ENCODE measurements at places on chromosomes 13 and 19. TPM values are rescaled to one million over a fixed set of nuclear protein-coding genes. Genes with fewer than 3 reads are reported as not detected.

ATP8A2 gene
- total RNA-seq: not detected

C1QTNF9 gene
- not detected for total RNA-seq

PLIN4 gene
- total RNA-seq: 0.07 TPM

SPPL2B gene
- total RNA-seq: 479 TPM

VAV1 gene
- total RNA-seq: 104 TPM

TEAD2 gene
- 12.0 TPM for total RNA-seq

ZMYM5 gene
- 23.0 TPM for total RNA-seq

PSG6 gene
- total RNA-seq: not detected

FCGBP gene
- total RNA-seq: 22.9 TPM

ZNF208 gene
- total RNA-seq: 11.4 TPM

- no peak for DNase-seq
Measured at GRCh38 chr13:99792079-99792921, 179.3 kb downstream of the ZIC5 start.

GRCh38 chr13:20174656-20175405 is 14.0 kb upstream of the GJA3 start:
- DNase-seq: peak; percentile 60

GRCh38 chr19:39498798-39499642 is at the start of gene DLL3:
Gene DLL3 (plus strand): TSS chr19:39498947. CDS start chr19:39498975, 28 bp downstream.
- peak; percentile 55 for DNase-seq

GRCh38 chr13:111076155-111077013 is 38.7 kb upstream of the ARHGEF7 start:
- no peak for DNase-seq

- DNase-seq: no peak
Measured at GRCh38 chr13:29917650-29918049, 67.2 kb upstream of the UBL3 start.

DNA sequence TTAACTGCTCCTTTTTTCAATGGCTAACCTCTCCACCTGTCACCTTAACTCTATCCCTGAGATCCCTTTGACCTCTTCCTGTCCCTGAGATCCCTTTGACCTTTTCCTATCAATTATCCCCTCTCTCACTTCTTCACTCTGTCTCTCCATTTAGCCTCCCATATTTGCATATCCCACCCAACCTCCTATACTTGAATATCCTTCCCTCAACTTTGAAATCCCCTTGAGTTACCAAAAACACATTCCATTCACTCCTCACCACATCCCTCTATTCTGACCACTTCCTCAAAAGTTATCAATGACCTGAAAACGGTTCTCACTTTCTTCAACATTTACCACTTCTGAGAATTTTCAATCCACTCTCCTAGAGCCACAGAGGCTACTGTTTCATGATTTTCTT is 3.0 kb downstream of the MYCBP2 start:
- DNase-seq: peak; percentile 40

- peak; percentile 83 for DNase-seq
Measured at GRCh38 chr19:8001995-8002849, 3.2 kb downstream of the ELAVL1 start.

DNA sequence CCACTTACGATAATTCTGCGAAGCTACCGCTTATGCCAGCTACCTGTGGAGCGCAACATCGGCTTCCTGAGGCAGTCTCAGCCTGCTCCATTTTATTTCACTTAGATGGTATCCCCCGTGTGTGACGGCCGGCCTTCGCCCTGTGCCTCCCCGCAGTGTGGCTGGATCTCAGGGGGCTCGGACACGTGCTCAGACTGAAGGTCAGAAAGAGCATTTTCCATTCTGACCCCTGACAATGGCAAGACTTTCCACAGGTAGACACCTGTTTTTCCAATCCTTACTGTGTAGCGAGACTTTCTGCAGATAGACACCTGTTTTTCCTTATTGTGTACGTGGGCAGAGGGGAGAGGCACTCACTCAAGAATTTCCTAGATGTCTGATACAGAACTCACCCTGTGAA is 52.7 kb downstream of the ATP11A start:
- DNase-seq: no peak

DNA sequence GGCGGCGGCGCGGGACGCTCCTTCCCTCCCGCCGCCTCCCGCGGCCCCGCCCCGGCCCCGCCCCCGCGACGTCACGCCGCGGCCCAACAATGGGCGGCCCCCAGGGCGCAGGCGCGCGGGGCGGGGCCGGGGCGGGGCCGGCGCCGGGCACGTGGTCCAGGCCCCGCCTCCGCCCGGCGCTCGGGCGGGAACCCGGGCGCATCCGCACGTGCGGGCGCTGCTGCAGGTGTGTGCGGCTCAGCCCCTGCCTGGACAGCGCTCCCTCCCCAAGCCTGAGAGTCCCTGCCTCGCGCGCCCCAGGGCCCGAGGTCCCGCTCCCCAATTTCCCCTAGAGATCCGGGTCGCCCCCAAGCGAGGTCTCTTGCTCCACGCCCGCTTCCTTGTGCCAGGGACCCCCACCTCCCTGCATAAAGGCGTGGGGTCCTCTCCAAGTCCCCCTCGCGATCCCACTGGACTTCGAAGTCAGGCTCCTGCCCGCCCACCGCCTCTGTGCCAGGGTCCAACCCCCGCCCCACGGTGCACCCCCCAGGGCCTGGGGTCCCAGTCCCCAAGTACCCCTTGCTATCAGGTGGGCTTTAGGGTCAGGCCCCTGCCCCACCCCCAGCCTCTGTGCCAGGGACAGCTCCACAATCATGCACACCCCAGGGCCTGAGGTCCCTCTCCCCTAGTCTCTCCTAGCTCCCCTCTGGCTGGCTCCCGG is at the start of gene MEX3D:
MEX3D (minus strand) TSS at position 6 of the 700 bp plus-strand sequence. CDS start 267 bp downstream, outside the sequence.
- DNase-seq: peak; percentile 90

DNA sequence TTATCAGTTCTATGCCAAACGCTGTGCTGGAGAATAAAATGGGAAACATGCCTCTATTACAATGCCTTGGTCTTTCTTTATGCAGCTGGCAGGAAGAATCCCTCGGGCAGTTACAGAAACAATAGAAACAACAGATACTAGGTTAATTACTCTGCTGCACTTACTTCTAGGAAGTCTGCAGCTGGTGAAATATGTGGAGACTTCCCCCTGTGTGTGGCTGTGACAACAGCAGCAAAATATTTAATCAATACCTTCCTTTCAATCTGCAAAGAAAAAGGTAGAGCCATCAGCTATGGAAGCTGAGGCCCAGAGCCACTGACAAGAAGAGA is 9.9 kb downstream of the STOML3 start:
- DNase-seq: no peak

- no peak for DNase-seq
Measured at GRCh38 chr13:72849571-72849970, 67.6 kb downstream of the PIBF1 start.

GRCh38 chr13:43021926-43022670 is 1.3 kb upstream of the DNAJC15 start:
- DNase-seq: no peak

DNA sequence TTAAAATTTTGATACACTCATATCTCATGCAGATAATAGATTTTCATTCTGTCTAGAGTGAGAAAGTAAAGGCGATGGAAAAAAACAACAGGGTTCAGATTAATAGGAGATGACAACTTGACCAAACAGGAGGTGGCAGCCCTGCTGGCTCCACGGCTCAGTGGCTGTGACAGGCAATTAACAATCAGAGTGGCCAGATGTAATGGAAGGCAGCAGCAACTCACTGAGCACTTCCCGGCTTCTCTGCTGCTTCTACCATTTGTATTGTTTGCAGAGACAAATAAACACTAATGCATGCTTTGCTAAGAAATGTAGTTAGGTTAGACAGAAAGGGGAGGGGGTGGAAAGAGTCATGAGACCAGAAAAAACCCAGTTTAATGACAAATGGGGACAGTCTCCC is 473.0 kb upstream of the SLC10A2 start:
- no peak for DNase-seq

- no peak for DNase-seq
Measured at GRCh38 chr13:113365583-113365970, 1.6 kb upstream of the GRTP1 start.

GRCh38 chr13:94825507-94825906 is 113.2 kb upstream of the SOX21 start:
- DNase-seq: no peak

DNA sequence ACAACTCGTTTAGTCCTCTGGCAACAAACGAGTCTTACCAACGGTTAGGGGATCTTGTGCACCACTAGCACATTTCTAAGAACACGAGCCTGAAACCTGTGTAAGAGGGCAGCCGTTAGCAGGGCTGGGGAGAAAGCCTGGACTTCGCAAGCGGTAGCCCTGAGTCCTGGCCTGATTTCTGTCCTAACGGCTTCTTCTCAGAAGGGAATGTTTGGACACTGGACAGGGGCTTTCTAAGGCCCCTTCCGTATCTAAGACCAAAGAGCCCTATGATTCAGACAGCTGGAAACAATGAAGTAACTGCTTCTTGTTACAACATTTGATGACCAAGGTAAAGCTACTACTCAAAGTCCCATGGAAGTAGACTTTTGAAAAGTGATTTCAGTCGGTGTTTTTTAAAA is 2.2 kb downstream of the ANKRD10 start:
- no peak for DNase-seq

DNA sequence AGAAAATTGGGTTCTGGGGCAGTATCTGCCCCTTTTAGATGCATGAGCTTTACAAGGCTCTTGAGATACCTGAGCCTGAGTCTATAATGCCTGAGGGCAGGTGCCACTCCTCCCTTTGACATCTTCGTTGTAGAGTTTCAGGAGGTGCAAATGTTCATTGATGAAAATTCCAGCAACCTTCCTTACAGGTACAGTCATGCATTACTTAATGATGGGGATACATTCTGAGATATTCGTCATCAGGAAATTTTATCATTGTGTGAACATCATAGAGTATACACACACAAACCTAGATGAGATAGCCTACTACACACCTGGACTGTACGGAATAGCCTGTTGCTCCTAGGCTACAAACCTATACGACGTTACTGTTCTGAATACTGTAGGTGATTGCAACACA is 310.0 kb downstream of the SHISA2 start:
- DNase-seq: no peak

DNA sequence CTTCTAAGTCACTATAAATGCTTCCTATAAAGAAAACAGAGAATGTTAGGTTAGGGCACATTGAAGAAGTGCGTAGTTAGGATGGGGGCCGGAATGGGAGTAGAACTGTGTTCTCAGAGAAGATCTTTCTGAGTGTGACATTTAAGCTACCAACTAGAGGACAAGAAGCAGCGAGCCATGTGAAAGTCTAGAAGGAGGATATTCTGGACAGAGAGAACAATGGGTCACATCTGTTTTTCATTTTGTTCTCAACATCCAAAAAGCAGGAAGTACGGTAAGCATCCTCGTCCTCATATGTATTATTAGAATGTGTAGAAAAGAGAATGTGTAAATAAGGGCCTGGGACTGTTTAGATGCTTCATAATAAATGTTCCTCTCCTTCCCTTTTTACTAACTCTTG is 44.5 kb upstream of the PARP4 start:
- no peak for DNase-seq

GRCh38 chr13:99058527-99059495 is 80.9 kb upstream of the DOCK9 start:
- no peak for DNase-seq

- no peak for DNase-seq
Measured at GRCh38 chr13:108120856-108121255, 94.5 kb downstream of the LIG4 start.

DNA sequence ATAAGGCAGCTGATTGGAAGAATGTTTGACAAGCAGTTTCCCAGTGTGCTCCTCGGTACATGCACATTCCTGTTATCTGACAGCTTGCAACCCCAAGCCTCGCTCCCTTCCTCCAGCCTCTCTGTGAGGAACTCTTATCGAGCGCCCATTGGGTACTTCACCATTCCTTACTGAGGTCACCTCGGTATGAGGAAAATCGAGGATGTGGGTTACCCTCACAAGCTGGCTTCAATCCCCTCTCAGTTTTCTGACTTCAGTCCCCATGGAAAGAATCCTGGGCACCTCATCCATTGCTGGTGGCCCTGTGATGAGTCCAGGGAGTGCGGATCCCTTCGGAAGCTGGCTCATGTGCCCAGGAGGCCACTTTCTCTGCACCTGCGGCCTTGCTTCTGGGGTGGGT is 17.3 kb downstream of the TEX29 start:
- DNase-seq: no peak

DNA sequence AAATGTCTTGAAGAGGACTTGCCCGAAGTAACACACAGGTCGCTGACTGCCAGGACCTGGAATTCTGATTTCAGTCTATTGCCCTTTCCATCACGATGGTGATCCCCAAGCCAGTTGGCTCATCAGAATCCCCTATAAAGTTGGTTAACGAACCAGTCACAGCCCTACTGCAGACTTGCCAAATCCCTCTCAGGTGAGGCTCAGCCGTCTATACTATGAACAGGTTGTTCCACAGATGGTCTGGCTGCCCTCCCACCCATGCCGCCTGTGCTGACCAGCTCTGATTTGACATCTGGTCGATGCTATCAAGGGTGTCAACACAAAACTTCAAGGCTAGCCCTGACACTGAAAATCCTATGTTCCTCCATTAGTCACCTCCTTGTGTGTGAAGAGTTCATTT is 90.0 kb downstream of the RNASEH2B start:
- DNase-seq: no peak

DNA sequence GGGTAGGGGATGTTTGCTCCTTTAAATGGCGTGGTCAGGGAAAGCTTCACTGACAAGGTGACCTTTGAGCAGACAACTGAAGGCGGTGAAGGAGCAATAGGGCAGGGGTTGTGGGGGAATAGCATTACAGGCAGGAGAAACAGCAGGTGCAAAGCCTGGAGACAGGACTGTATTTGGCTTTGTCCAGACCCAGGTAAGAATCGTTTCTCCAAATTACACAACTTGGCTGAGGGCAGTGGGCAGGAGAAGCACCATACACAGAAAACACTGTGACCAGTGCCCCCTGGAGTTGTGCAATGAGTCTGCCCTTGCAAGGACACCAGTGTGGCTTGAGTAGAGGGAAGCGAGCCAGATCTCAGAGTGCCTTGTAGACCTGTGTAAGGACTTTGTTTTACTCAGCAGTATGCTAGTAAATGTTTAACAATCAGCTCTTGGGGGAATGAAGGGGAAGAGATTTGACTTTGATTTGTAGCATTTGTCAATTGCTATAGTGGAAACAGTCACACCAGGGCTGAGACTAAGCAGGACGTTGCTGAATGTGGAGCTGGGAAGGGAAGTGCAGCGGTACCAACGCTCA is 360.0 kb downstream of the DCT start:
- DNase-seq: no peak

DNA sequence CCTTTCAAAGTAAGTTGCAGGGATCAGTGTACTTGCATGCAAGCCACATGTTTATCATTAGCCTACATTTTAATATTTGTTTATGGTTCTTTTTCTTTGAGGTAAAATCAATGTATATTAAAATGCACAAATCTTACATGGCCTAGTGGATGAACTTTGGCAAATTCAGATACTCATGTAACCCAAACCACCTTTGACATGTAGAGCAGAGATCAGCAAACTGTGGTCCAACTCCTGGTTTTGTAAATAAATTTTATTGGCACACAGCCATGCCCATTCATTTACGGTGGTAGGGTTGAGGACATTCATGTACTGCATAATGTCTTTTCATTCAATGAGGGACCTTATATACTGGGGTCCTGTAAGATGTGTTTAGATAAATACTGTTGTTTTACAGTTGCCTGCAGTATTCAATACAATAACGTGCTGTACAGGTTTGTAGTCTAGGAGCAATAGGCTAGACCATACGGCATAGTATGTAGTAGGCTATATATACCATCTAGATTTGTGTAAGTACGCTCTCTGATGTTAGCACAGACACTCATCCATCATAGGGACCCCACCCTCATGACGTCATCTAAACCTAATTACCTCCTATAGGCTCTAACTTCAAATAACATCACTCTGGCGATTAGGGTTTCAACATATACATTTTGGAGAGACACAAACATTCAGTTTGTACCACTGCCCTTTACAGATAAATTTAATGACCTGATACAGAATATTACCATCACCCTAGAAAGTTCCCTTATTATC is 5.7 kb downstream of the NDFIP2 start:
- DNase-seq: no peak

- peak; percentile 28 for DNase-seq
Measured at GRCh38 chr19:46637224-46637623, 1.2 kb upstream of the GNG8 start.

Data from B cell (primary cell).